ENCODE measurements at places on chromosomes 4 and X.

DNA sequence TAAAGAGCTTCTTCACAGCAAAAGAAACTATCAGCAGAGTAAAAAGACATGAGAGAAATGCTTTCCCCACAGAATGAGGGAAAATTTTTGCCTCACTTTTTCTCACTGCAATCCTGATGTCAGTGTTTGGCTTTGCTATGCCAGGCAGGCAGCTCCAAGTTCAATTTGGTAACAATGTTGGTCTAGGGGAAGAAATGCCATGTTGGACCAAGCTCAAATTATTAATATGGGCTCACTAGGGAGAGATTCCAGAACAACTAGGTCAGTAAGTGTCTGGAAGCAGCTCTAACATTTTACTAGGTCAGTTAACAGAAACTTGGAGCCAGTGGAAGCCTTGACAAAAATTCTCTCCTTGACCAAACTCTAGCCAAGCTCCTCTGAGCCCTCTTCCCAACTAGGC, 95.4 kb downstream of the NAF1 start:
- no peak for DNase-seq

DNA sequence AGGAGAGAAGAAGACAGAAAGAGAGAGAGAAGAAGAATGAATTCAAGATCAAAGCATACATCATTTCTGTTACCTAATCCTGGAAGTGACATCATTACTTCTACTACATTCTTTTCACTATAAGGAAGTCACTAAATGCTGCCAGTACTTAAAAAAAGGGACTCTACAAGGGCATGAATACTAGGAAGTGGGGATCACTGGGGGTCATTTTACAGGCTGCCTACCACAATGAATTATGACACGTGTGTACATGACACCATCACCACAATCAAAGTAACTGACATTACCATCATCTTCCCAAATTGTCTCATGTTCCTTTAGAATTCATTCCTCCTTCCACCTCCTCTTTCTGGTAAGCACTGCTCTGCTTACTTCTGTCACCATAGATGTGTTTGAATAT, 227.0 kb downstream of the CPE start:
- no peak for DNase-seq

DNA sequence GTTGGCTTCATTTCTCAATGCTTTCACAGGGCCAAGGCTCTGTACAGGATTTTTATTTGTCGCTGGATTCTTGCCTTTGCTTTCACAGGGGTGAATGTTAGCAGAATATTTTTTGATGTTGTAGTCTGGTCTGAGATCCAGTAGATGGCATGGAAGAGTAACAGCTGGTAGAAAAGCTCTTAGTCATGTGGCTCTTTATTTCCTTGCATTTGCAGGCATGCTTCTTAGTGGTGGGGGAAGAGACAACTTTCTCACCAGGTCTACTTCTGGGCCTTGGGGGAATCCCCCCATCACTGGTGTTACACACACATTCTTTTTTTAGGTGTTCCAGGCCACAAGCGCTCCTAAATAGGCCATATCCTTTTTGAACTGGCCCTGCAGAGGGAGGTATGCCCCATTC, 58.2 kb upstream of the DKK2 start:
- DNase-seq = peak; percentile 18

GRCh38 chrX:30280428-30280827, 28.8 kb downstream of the NR0B1 start:
- DNase-seq = no peak

Data from fibroblast of skin of left quadriceps (primary cell).